ENCODE measurements at places on chromosomes 2 and 18. TPM values are rescaled to one million over a fixed set of nuclear protein-coding genes. Genes with fewer than 3 reads are reported as not detected.

ALPI gene
- not detected for total RNA-seq

AGAP1 gene
- total RNA-seq, result 8.7 TPM

TUBB8B gene
- not detected for total RNA-seq

CFAP65 gene
- not detected for total RNA-seq

BOK gene
- total RNA-seq, result 11.7 TPM

SGO2 gene
- 17.3 TPM for total RNA-seq

XIRP2 gene
- total RNA-seq, result 0.02 TPM

HADHB gene
- total RNA-seq, result 55.6 TPM

RSAD2 gene
- 157 TPM for total RNA-seq

MERTK gene
- total RNA-seq, result not detected

UGGT1 gene
- 33.0 TPM for total RNA-seq

CFAP53 gene
- total RNA-seq, result 0.15 TPM

YES1 gene
- total RNA-seq, result 127 TPM

SULT1C2 gene
- 0.22 TPM for total RNA-seq

ADGRF3 gene
- 0.12 TPM for total RNA-seq

DNA sequence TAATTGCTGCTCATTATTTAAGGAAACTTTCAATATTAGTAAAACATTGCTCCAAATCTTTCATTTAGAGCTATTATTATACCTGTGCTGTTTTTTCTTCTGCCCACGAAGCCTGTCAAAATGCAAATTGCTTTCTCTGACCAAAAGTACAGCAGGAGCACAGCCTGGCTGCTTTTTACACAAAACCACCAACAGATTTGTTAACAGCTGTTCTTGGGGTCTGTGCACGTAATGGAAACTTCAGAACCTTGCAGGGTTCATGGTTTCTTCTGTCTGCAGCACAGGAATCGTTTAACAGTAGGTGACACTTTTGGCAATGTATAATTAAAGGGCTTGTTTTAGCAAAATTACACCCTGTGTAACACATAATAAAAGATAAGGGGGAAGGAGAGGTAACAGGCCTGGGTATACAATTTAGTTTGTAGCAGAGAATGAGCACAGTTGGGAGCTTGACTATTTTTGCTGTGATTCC is 447.3 kb downstream of the KCNJ3 start:
- no peak for DNase-seq

DNA sequence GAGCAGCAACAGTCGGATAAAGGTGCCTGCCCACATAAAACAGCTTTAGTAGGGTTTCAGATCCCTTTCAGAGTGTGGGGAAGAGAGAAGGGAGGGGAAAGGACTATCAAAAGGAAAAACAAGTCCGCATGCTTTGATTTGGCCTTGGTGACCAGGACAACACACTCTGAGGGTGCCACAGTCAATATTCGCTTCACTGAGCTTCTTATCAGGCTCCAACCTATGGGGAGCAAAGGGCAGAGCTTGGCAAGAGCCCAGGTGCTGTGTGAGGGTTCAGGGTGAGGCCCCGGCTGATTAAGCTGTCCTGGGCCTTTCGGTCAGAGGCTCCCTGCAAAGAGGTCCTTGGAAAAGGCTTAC is 237.4 kb upstream of the SMAD2 start:
- no peak for DNase-seq

DNA sequence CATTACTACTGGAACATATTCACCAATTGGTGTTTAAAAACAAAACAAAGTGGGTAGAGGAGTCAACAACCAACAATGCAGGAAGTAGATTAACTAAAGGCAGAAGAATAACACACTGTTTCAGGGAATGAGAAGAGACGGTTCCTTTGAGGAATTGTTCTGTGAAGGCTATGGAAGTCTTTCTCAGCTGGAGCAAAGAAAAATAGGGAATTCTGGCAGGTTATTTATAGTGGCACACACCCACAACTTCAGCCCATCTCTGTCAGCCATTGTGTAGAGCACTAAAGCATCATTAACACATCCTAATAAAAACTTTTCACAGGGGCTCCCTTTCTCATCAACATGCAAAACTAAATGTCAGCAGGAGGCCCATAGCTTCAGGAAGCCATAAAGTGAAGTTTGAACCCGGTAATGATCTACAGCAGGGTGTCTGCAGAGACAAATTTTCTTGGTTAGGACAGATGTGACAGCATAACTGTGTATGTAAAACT is 113.6 kb downstream of the CDH2 start:
- DNase-seq, result peak; percentile 67

DNA sequence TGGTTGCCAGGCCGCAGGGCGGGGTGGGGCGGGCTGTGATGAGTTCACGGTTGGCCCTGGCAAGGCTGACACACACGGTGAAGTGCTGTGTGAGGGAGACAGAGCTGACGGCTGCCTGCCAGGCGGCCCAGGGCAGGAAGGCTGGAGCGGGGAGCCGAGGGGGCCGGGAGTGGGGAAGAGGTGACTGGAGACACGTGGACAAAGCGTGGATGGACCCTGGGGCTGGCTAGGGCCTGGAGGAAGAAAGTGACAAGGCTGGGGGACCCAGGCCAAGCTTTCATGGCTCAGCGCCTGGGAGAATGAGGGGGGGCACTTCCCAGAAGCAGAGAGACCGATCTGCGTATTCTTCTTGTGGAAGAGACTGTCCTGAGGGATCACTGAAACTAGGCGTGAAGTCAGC is 123.2 kb downstream of the DYSF start:
- DNase-seq, result no peak

GRCh38 chr2:130873700-130874346 is 37.1 kb downstream of the ARHGEF4 start:
- peak; percentile 60 for DNase-seq

DNA sequence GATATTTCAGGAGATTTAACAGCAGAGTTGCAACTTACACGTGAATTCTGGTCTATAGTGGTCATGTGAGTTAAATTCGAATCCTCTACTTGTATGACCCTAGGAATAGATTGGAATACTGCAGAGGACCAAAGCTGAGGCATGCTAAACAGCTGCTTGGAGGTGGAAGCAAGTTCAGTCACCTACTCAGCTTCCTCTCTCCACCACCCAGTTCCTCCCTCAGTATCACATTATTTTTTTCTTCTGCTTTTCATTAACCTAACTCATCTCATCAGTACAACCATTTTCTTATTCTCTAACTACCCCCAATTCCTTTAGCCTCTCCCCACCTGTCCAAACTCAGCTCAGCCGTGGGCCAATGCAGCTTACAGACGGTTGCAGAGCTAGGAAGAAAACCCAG is 385.5 kb downstream of the SETBP1 start:
- DNase-seq, result no peak

GRCh38 chr2:187174582-187174981 is 273.5 kb downstream of the CALCRL start:
- peak; percentile 2 for DNase-seq

DNA sequence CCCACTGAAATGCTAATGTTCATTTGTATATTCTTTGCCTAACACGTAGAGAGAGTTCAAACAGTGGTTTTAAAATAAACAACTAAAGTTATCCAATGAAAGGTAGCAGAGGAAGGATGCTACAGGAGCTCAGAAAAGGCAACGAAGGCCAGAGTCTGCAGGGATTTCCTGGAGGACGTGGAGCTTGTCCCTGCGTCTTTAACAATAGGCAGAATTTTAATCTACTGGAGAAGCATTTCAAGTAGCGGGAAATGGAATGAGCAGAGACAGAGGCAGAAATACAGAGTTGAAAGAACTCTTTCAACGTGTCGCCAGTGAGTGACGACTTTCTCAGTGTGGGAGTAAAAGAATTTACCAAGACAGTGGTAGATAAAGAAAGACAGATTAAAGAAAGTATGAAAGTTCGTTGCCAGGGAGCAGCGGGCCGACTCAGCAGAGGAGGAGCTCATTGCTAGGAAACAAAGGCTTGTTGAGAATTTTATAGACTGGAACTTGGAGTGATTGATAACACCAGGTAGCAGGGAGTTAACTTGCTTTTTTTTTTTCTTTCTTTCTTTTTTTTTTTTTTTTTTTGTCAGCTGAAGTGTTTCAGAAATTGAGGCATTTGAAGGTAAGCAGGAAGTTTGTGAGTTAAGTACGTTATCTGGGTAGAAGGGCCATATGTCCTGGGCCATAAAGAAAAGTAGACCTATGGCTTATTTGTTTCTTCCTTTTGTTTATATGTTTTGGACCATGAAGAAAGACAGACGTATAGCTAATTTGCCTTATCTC is 625 bp upstream of the NBAS start:
- peak; percentile 54 for DNase-seq

GRCh38 chr2:113015042-113015441 is 9.8 kb downstream of the IL36A start:
- DNase-seq, result no peak

DNA sequence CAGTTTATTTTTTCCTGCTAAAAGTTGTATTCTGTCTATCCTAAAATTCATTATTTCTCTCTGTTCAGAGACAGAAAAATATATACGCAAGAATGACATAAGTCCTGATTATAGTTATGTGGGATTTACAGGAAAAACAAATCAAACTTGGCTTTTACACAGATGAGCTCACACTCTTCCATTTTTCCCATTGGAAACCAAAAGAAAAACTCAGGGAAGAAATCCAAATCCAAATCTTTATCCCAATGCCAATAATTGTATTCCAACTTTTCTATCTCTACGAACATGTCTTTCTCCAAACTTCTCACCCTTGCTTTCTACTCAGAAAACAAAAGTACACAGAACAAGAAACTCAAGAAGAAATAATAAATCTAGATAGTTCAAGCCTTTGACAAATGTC is 249.1 kb upstream of the TMEFF2 start:
- DNase-seq, result no peak

DNA sequence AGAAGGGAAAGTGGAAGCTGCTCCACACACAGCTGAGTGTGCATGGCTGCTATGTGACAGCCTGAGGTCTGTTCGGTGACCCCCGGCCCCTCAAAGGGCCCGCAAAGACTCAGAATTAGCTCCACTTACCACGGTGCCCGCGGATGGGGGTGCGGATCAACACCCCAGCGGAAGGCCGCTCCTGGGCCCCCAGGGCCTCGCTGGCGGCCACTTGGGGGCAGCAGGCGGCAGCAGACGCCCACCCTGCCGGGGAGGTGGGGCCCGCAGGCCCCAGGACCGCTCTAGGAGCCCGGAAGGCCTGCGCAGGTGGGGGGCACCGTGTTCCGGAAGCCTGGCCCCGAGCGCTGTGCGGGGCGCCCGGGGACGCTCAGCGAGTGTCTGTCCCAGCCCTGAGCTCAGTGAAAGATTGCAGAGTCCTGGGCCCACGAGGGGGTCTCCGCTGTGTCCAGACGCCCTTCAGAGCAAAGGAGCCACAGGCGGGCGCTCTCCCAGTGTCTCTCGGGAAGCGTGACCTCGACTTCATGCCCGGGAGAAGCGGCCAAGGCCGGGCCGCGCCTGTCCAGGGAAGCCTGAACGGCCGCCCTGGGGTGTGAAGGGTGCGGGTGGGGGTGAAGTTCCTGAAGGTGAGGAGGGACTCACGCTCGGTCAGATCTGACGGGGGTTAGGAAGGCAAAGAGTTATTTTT is 118.7 kb downstream of the VAPA start:
- DNase-seq, result no peak

GRCh38 chr2:241188361-241189092 is at the start of gene ANO7:
Gene ANO7 (plus strand): TSS chr2:241188677. CDS start chr2:241190064, 1,387 bp downstream.
- no peak for DNase-seq

DNA sequence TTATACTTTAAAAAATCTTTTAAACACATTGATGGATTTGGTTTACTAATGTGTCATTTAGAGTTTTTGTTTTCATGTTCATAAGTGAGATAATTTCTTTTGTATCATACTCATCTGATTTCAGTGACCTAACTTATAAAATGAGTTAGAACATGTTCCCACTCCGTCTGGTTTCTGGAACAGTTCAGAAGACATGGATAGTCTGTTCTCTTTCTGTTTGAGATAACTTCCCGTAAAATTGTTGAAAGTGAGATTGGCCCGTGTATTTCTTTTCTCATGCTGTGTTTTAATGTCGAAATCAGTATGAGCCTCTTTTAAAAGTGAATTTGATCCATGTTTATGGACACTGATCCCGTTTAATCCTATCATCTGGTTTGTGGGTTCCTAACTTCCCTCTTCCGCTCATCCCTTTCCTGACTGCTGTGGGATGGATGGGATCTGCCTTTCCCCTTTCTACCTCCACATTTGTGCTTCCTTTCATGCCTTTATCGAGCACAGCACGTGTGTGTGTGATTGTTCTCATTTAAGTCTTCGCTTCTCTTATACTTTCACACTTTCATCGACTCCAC is 78.9 kb downstream of the COPS8 start:
- DNase-seq, result no peak

- no peak for DNase-seq
Measured at GRCh38 chr2:232523402-232523681, 2.6 kb upstream of the CHRND start.

- no peak for DNase-seq
Measured at GRCh38 chr2:158031371-158031770, 70.3 kb upstream of the UPP2 start.

- DNase-seq, result no peak
Measured at GRCh38 chr2:239602290-239603282, 201.8 kb upstream of the HDAC4 start.

- DNase-seq, result no peak
Measured at GRCh38 chr2:44398243-44398897, 36.6 kb downstream of the CAMKMT start.

DNA sequence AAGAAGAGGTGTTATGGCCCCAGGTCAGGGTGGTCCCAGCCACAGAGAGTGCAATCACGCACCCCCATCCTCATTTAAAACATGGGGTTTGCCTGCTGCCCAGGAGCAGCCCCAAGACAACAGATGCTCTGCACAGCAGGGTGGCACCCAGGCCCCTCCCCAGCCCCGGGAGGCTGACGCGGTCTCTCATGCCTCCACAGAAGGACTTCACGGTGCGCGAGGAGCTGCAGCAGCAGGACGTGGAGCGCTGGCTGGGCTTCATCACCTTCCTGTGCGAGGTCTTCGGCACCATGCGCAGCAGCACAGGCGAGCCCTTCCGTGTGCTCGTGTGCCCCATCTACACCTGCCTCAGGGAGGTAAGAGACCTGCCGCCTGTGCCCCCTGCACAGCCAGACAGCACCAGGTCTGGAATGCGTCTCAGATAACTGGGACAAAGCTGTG is 133.7 kb downstream of the SMAD7 start:
- DNase-seq, result no peak

DNA sequence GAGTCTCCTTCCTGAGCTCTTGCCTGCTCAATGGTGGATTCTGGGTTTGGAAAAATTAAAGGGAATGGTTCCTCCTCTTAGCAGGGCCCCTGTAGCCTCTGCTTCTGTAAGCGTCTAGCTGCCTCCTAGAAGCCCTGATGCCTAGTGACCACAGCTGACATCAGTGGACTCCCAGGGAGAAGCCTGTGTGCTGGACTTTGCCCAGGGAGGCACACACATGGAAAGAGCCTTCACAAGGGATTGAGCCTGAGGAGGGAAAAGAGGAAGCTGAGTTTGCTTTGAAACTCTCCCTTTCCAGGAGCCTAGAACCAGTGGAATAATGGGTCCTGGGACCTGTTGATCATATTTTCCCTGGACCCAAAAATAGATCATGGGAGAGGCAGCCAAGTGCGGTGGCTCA is 1.4 kb upstream of the CFAP65 start:
- DNase-seq, result no peak

GRCh38 chr18:23938043-23938756 is 76.4 kb upstream of the TTC39C start:
- no peak for DNase-seq

GRCh38 chr2:54634021-54634420 is 89.4 kb upstream of the EML6 start:
- DNase-seq, result no peak
